ENCODE measurements at places on chromosomes 6 and 20. TPM values are rescaled to one million over a fixed set of nuclear protein-coding genes. Genes with fewer than 3 reads are reported as not detected.

The OR2B2 gene
- total RNA-seq, result not detected

DNA sequence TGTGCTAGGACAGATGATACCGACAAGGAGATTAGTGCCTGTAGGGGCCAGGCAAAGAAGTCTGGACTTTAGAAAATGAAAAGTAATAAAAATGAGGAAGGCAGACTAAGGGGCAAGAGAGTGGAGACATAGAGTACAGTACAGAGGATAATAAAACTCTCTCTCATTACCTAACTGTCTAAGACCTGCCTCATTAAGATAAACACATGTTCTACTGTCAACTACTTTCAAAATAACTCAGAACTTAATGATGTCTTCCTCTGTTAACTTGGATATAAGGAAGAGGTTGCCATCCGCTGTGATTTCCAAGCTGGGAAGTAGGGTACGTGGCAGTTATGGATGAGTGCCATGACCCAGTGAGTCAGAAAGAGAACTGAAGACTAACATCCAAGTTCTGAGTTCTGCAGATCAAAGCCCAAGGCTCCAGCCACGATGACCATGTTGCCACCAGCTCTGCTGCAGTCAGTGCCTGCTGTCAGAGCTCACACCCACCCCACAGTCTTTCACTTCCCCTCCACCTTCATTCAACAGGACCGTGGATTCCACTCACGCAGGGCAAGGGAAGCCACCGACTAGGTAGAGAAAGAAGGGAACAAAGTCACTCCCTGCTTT is 81.8 kb downstream of the KIF16B start:
- no peak overlapping the region for H3K4me3 ChIP-seq
- H3K27me3 ChIP-seq, result no peaks in the 10 kb centered on the region
- no peak overlapping the region for H3K27ac ChIP-seq
- H3K36me3 ChIP-seq, result no peaks in the 10 kb centered on the region
- DNase-seq, result peak; percentile 26
- no peaks in the 10 kb centered on the region for H3K4me1 ChIP-seq

The CCM2L gene
- total RNA-seq, result 22.4 TPM

- no peak overlapping the region for H3K4me3 ChIP-seq
- no peak for DNase-seq
- H3K27me3 ChIP-seq, result no peaks in the 10 kb centered on the region
- no peaks in the 10 kb centered on the region for H3K36me3 ChIP-seq
- peak overlapping the region; percentile 53 for H3K27ac ChIP-seq
- H3K4me1 ChIP-seq, result peaks cover 24% of the 10 kb centered on the region
These were observed 22.3 kb upstream of the KCNK16 start for GRCh38 chr6:39344821-39345280.

The C20orf202 gene
- 1.7 TPM for total RNA-seq

DNA sequence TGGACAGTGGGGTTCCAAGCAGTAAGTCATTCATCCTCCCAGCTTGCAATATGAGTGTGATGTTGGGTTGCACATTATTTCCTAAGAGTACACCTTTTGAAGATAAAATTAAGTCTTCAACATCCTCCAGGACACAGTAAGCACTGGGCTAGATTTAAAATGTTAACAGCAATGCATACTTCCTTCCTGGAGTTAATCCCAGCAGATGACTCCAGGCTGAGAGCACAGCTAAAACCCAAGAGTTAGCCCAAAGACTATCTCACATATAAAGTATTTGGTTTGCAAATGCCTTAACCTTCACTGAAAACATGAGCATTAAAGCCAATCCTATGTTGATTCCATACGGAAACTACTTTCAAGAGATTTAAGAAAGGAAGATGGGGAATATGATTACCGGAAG is 69.2 kb downstream of the SLC23A2 start:
- no peaks in the 10 kb centered on the region for H3K36me3 ChIP-seq
- H3K27me3 ChIP-seq, result no peaks in the 10 kb centered on the region
- no peak overlapping the region for H3K4me3 ChIP-seq
- no peak overlapping the region for H3K27ac ChIP-seq

- DNase-seq, result no peak
- no peak overlapping the region for H3K4me3 ChIP-seq
- H3K36me3 ChIP-seq, result no peaks in the 10 kb centered on the region
- no peaks in the 10 kb centered on the region for H3K27me3 ChIP-seq
These were observed 422.5 kb upstream of the OPRM1 start for GRCh38 chr6:153616506-153616905.

The OR12D3 gene
- total RNA-seq, result not detected
